ENCODE measurements at places on chromosomes 11 and 22.

- DNase-seq = no peak
These were observed 16.6 kb downstream of the POLA2 start for GRCh38 chr11:65278356-65278755.

- DNase-seq = peak; percentile 12
These were observed 2.0 kb upstream of the NLRX1 start for GRCh38 chr11:119166368-119167076.

- no peak for DNase-seq
These were observed 29.7 kb downstream of the NFRKB start for GRCh38 chr11:129865701-129866100.

DNA sequence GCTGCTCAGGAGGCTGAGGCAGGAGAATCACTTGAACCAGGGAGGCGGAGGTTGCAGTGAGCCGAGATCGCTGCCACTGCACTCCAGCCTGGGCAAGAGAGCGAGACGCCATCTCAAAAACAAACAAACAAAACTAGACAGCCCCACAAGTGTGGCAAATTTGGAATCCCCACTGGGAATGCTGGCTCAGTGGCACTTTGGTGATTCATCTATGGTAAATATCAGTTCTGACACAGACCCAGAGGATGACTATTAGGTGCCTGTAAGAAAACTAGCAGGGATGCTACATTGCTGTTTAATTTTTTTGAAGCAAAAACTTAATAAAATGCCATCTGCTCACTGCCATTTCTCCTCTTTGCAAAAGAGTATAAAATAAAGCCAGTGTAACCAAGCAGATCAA is 107.9 kb downstream of the NAT10 start:
- no peak for DNase-seq

GRCh38 chr22:32334660-32335365 is 22.9 kb upstream of the RFPL3 start:
- DNase-seq = no peak

DNA sequence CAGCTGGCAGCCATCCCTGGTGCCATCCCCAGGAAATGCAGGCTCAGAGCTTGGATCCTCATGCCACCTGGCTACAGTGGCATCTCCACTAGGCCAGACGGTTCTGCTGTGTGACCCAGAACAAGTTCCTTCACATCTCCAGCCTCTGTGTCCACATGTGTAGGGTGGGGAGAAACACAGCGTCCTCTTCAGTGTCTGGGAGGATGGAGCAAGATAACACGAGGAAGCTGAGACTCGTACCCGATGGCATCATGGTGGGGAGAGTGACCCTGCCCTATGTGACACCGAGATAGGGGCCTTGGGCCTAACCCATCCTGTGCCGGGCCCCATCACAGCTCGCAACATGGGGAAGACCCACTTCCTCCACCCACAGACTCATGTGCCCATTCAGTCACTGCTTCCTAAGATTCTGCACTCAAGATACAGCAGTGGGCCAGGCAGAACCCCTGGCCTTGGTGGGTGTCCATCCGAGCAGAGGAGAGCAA is 78.5 kb downstream of the MORC2 start:
- no peak for DNase-seq

- no peak for DNase-seq
These were observed 265.7 kb upstream of the CADM1 start for GRCh38 chr11:115769891-115770290.

DNA sequence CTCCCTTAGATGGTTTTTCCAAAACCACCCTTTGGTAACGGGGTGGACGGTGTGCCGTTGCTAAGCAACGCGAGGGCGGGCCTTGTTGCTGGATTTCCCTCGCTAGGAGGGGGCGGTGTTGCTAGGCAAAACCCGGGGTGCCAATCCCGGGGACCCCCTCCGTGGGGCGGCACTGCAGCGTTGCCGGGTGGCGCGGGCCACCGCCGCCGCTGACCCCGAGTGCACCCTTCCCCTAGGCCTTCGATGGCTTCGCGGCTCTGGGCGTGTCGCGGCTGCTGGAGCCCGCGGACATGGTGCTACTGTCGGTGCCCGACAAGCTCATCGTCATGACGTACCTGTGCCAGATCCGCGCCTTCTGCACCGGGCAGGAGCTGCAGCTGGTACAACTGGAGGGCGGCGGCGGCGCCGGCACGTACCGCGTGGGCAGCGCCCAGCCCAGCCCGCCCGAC is 8.9 kb downstream of the EHBP1L1 start:
- no peak for DNase-seq

DNA sequence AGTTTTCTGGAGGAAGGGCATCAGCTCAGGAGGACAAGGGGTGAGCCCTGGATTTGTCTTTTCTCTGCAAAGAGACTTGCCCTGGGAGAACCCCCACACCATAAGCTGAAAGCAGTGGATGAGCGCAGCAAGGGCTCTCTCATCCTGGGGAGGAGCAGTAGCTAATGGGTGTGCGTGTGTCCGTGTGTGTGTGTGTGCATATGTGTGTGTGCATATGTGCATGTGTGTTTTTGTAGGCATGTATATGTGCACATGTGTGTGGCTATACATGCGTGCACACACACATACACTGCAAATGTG is 45.3 kb downstream of the SMIM38 start:
- DNase-seq = no peak

DNA sequence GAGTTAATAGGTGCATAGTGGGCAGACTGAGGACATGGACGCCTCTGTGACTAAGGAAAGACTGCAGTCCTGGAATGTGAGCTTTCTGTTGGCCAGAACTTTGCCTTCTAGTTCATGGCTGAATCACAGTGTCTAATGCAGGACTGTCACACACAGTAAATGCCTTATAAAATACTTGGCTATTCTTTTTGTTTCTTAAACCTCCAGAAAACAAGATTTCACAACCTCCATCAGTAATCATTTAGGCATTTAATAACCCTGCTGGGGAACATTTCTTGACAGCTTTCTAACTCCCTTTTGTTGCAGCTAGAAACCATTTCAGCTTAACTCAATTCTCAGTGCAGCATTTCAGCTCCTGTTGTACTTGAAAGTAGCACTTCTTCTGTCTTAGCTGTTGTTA is 335.8 kb upstream of the DDI1 start:
- peak; percentile 83 for DNase-seq

DNA sequence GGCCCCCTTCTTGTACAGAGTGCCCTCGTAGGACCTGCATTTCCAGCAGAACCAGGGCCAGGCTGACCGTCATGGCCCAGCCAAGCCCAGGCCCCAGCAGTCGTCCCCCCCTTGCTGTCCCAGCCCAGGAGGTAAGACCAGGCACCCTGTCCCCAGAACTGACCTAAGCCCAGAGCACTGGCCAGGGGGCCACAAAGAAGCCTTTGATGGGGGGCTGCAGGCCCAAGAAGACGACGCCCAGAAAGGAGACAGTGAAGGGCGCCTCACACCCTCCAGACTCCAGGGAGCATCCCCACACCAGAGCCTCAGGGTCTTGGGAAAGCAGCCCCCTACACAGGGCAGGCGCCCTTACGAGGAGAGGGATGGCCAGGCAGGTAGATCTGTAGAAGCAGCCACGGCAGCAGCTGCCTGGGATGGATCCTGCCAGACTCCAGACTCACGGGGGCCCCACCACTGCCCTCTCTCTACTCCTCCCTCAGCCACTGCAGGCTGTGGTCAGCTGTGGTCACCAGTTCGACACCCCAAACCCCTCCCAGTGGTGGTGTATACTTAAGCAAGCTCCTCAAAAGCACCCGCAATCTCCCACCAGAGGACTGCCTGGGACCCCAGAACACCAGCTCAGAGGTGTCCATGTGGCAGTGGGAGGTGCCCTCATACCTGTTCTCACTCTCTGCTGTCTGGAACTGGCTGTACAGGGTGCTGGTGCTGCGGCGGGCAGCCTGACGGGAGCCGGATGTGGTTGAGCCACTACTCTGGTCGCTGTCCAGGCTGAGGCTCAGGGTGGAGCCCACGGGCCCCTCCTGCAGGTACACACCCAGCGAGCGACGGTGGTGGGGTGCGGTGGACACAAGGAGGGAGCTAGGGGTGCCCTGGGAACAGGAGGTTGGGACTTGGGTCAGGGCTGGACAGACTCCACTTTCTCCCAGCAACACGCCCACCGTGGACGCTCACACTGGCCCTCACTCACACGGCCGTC is 27.0 kb downstream of the SBF1 start:
- DNase-seq = no peak

GRCh38 chr11:127074151-127074761 is 73.7 kb upstream of the KIRREL3 start:
- DNase-seq = peak; percentile 70

GRCh38 chr22:40436505-40437431 is 66.4 kb downstream of the SGSM3 start:
- DNase-seq = peak; percentile 28

GRCh38 chr22:33880986-33881385 is 39.3 kb downstream of the LARGE1 start:
- no peak for DNase-seq

DNA sequence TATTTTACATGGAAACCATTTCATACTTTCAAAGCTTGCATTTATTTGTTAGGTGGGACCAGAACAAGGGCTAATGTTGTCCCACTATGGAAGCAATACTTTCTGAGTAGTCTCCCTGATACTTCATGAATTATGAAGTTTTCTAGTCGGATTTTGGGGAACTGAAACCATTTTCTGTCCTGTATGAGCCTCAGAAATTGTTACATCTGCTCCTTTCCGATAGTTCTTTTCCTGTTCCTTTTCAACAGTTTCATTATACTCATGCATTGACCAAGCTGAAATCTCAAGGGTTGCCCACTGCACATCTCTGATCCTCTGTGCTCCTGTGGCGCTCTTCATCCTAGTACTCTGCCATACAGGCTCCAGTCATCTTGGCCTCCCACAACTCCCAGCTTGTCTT is 31.5 kb upstream of the GLYATL1 start:
- no peak for DNase-seq

DNA sequence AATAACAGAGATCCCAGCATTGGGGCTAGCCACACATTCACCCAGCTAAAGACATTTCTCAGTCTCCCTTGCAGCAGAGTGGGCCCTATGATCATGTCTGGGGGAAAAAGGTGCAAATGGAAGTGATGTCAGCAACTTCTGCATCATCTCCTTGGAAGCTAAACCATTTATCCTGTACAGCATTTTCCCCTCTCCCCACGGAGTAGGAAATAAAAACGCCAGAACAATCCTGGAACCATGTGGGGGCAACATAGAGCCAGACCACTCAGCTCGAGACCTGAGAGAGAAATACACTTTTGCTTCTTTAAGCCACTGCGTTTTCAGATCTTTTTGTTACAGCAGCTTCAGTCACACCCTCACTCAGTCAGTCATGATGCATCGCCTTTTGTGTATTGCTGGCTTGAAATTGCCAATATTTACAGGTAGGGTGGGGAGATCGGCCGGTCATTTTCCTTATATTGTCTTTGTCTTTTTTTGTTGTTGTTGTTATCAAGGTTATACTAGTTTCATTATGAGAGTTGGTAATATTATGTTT is 9.1 kb upstream of the RAC2 start:
- DNase-seq = no peak

- peak; percentile 60 for DNase-seq
These were observed 56.5 kb downstream of the MIAT start for GRCh38 chr22:26713823-26714449.

DNA sequence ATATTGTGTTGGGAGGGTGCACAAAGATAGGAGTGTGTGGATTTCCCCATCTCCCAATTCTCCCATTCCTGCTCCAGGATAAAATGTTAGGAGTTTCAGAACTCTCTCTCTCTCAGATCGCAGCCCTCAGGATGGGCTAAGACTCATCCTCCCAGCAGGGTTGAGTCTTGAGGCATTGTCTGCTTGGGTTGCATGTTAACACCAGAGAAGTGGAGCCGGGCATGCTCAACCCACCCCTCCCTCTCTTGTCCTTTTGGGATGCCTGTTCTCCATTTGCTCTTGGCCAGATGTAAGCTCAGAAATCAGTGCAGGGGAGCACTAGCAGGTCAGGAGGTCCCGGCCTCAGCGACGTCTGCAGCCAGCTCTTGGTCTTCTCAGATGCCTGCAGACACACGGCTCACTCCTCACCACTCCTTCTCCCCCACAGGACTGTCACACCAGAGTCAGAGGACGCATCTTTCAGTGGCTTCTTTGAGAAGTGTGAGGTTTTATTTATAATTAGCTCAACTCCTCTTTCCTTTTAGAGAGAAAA is 1456.5 kb downstream of the TBC1D22A start:
- no peak for DNase-seq

GRCh38 chr11:44868455-44869421 is 81.9 kb downstream of the TP53I11 start:
- DNase-seq = no peak

DNA sequence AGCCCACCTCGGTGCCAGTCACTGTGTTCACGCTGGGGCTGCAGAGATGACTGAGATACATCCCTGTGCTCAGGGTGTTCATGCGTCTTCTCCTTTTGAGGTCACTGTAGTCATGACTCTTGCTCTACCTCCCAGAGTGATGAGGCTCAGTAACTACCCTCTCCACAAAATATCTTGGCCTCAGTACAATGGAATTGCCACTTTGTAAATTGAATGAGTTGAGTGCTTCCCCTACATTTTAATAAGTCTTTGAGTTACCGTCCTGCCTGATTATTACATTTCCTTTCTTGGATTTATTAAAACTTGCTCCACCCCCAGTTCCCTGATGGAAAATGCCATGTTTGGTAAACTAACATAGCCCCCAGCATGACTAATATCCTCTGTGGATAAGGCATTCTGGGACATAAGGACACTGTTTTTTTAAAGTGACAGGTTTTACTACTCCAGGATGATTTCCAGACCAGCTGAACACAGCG is 15.9 kb downstream of the PRSS23 start:
- DNase-seq = no peak

DNA sequence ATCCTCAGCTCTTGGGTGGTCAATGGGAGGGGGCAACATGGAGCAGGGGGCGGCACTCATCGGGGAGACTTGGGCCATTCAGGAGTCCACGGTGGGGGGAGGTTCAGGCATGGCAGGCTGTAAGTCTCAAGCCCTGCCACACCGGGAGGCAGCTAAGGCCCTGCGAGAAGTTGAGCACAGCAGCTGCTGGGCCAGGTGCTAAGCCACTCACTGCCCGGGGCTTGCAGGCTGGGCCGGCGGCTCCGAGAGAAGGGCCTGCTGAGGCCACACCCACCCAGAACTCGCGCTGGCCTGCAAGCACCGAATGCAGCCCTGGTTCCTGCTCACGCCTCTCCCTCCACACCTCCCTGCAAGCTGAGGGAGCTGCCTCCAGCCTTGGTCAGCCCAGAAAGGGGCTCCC is 131.4 kb downstream of the OR4C45 start:
- no peak for DNase-seq

GRCh38 chr22:23357053-23357452 is 176.7 kb downstream of the BCR start:
- DNase-seq = no peak

DNA sequence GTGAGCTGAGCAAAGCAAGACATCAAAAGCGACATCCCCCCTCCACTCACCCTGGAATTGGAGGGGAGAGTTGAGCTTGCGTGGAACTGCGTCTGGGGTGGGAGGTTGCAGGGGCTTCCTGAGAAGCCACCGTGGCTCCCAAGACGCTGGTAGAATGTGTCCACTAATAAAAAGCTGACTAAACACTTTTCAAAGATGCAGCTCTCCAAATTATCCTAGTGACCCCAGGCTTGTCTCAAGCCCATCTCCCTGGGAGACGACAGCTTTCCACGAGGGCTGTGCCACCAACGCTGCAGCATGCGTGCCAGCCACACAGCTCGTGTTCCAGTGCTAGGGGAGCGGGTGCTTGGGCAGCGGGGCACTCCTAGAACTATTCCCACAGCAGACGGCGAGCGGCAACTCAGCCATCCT is 6.3 kb upstream of the GAL start:
- no peak for DNase-seq

GRCh38 chr11:48047616-48048015 is 67.3 kb downstream of the PTPRJ start:
- DNase-seq = no peak
